ENCODE measurements at places on chromosomes 2 and 18.

DNA sequence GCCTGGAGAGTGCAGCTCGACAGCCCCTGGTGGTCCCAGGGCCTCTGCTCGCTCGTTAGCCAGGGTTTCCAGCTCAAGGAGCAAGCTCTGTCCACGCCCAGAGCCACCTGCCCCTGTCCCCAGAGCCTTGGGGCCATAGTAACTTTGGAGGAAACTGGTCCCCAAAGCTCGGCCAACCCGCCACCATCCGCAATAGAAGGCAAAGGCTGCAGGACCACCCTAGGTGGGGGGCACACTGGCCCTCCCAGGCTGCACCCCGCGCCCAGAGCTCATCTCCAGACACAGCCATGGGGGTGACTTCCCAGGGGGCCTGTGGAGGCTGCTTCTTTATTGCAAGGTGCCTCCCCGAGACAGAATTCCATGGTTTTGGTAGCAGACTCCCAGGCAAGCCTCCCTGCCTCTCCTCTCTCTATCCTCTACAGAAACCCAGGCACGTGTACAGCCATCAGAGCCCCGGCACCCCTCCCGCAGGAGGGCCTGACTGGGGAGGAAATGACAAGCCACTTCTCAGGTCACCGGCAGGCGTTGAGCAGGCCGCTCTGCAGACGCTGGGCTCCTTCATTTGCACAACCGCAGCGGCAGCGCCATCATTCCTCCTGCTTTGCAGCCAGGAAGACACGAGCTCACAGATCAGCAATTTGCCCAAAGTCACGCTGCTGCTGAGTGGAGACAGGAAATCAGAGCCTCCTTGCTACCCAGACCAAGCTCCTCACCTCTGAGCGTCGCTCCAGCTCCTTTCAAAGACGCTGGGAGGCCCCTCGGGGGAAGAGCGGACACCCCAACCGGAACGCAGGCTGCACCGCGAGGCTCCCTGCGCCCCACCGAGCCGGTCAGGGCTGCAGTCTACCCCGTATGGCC lies 80.2 kb downstream of the NDUFA10 start:
- peak; percentile 9 for DNase-seq

DNA sequence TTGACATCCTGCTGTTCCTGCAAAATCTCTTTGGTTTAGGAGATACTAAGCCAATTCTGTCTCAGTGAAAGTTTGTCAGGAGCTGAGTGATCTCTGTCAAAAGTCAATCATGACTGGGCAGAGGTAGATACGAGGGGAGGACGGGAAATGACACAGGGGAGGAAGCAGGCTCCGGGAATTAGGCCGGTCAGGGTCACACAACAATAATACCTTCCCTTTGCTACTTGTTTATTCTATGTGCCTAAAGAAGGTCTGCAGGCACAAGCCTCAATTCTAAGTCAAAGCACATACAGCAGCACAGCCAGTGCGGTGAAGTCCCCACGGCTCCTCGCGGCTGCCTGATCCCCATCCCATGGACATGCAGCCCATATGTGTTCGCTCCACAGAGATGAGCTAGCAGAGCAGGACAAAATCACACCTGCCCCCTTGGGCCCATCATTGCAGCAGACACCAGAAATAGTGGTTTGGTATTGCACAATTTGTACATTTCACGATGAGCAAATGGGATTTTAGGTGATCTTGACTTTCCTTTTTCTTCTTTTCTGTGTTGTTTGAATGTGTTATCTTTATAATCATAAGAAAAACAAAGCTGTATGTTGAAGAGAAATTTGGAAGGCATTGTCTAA lies 141.4 kb downstream of the VAPA start:
- DNase-seq: no peak

- no peak for DNase-seq
Measured at GRCh38 chr18:46619559-46619958, 37.5 kb downstream of the LOXHD1 start.

- no peak for DNase-seq
Measured at GRCh38 chr2:166031054-166031453, 77.5 kb upstream of the TTC21B start.

DNA sequence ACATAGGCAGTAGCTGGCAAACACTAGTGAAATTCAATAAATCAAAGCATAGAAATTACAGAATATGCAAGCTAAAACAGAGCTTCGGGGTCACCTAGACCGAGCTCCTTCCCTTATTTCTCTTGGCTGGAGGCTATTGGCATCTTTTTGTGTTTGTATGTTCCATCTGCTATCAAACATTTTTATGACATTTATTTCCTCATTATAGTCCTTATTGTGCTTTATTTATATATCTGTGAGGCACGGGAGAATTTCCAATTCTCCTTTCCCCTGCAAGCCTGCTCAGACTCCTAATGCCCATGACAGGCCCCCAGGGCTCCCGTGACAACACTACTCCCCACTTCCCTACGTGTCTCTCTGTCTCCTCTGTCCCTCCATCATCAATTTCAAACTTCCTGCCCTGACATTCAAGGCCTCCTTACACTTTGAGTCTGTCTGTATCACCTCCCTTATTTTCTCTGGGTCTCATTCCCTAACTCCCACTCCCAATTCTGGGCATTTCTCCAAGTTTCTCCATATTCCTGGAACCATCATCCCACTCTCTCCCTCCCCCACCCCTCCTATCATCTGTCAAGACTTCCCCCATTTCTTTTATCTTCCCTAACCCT lies 316.9 kb downstream of the OSR1 start:
- no peak for DNase-seq

- no peak for DNase-seq
Measured at GRCh38 chr2:195818526-195818925, 161.5 kb downstream of the SLC39A10 start.

- no peak for DNase-seq
Measured at GRCh38 chr2:157421331-157421944, 22.5 kb downstream of the CYTIP start.

All from BE2C (cell line).